ENCODE measurements at places on chromosomes 6 and 20.

DNA sequence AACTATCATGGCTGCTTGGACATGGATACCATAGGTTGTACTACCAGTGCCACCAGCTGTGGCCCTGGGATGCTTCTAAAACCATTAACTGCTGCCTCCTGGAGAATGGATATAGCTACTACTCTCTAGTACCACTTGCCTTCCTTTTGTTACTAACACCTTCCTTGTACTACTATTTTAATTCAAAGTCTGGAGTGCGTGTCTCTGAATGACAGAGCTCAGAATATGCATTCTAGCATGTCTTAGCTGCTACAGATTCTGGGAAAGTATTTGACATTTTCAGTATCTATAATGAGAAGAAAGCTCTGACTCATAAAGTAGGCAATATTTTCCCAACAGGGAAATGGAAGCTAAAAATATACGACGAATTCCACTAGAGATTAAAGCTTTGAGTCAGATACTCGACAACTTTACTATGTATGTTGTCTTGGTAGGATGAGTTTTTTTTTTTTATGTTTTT lies 112.3 kb downstream of the PFDN4 start:
- no peak for DNase-seq

GRCh38 chr20:17710379-17711266 lies 10.9 kb downstream of the BANF2 start:
- no peak for DNase-seq

- DNase-seq = no peak
Measured at GRCh38 chr6:112180095-112180820, 74.1 kb downstream of the LAMA4 start.

- DNase-seq = no peak
Measured at GRCh38 chr6:83770910-83771309, 62.0 kb upstream of the SNAP91 start.

GRCh38 chr6:119517428-119517827 lies 167.9 kb upstream of the MAN1A1 start:
- no peak for DNase-seq

DNA sequence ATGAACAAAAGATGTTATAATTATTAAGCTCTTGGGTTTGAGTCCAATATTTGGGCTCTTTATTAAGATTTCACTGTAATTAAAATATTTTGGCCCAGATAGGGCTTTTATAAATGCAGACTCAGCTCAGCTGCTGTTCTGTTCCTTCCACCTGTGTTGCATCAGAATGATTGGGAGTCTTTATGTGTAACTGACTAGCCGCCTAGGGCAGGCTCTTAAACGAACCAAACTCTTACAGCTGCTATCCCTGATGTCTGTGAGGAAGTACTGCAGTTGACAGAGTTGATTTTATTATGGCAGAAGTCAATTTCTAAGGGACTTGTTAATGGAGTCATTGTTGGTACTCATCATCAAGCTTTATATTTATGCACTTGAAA lies 144.7 kb downstream of the MYO6 start:
- no peak for DNase-seq

GRCh38 chr6:166862287-166862977 lies 93.9 kb downstream of the RNASET2 start:
- peak; percentile 63 for DNase-seq
